Kasumi-1 (cell line): ENCODE measurements at places on chromosomes 3 and 15.

GRCh38 chr3:191076903-191077552 is 122.0 kb upstream of the OSTN start:
- DNase-seq: no peak

DNA sequence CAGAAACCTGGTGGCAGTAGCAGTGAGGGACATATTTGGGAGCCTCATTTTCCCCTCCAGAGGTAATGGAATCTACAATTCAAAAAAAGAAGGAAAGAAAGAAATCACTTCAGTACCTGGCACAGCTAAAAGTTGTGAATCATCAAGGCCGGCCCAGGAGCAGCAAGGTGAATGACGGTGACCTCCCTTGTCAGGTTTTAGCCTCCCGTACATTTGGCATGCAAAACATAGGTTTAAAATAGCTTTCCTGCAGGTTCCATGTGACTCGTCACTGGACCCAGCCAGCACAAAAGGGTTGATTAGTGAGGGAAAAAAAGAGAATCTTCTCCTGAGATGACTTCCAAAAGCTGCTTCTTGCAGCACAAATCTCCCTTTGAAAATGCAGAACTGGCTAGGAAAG is 394.2 kb downstream of the LSAMP start:
- DNase-seq: no peak

DNA sequence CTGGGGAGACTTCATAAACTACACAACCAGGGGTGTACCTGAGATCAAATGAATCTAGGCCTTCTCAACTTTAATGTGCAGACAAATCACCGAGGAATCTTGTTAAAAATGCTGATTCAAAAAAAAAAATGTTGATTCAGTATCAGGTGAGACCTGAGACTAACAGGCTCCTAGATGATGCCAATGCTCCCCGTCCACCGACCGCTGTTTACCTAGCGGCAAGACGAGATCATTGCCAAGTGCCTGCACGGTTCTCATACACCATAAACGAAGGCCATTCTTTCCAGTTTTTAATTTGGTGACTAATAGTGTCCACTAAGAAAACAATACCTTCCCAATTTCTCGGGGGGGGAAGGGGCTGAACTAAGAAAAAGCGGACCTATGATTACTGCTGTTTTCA is 2.5 kb upstream of the FSIP1 start:
- DNase-seq: no peak

DNA sequence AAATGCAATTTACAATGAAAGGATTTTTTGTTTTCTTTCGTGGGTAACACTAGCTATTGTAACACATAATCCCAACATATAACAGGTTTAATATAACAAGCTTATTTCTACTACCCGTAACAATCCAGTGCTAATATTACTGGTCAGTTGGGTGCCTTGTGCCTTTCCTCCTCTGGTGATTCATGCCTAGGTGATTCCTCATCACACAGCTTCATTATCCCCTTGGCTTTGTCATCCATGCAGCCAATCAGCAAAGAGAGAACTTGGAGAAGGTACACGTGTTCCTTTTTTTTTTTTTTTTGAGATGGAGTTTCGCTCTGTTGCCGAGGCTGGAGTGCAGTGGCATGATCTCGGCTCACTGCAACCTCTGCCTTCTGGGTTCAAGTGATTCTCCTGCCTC is 30.7 kb downstream of the CHST14 start:
- no peak for DNase-seq

GRCh38 chr3:184272269-184272668 is 3.6 kb upstream of the ECE2 start:
- DNase-seq: no peak

DNA sequence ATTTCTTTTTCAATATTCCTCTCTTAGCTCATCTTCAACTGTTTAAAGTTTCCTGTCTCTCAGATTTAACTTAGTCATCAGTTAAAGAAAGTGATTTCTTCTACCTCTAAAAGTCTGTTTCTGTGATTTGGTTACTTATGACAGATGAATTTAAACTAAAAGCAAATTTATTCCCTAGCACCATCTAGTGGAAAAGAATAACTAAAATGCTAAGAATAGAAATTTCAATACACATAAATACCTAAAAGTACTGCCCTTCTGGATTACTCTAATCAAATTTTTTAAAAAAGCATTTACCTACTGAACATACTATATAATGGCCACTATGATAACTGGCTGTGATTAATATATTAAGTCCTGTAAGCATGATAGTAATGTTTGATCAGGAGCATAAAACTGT is 14.0 kb upstream of the ZCWPW2 start:
- peak; percentile 14 for DNase-seq

DNA sequence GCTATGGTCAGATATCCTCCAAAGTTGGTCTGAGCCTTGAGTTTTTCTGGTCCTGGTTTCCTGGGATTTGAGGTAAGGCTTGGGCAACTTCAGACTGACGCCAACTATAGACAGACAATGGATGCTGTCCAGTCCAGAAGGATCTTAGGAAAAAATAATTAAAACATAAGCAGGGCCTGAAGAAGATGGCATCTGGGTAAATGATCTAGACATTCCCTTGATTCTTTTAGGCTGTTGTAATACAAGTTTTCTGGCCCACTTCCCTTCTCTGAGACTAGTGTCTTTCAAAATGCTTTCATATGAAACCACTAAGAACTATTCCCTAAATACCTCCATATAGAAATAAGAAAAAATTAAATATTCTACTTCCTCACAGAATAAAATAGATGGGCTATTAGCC is 47.7 kb upstream of the PLXND1 start:
- no peak for DNase-seq
